Activated T-helper 9 cell treated with anti-CD3 and anti-CD28 coated beads, Interleukin-2, amount 50 U/mL, for 16 hours (primary cell): ENCODE measurements at places on chromosomes 1 and 21.

DNA sequence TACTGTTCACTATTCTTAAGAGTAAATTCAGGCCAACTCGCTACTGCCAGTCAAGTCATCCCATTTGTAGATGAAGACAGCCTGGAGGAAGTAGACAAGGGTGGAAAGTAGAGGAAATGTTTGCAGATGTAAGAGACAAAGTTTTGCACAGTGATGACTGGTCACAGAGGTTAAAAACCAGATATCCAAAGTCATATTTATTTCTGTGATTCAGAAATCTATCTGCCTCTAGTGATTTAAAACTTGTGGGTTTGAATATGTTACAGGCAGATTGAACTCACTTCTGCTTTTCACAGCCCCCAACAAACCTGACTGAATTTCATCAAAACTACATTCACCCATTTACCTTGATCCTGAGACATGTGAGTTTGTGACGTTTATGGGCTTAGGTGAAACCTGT is 484.7 kb upstream of the C1orf87 start:
- DNase-seq = no peak

- DNase-seq = no peak
Measured at GRCh38 chr1:47396671-47397196, 19.4 kb upstream of the FOXE3 start.

DNA sequence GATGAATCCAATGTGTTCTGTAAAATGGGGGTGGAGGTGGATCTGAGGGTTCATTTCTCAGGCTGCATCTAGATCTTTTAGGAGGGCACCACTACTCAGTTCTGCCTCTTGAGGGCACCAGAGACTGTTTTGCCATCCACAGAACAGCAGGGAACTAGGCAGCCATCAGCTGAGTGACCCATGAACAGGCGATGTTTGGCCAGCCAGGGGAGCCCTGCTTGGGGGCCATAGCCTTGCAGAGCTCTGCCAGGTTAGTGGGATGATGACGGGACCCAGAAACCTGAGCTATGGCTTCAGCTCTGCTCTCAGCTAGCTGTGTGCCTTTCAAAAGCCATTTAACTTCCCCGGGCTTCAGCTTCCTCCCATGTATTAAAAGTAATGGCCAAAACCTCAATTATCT is 13.4 kb upstream of the NOS1AP start:
- DNase-seq = no peak

DNA sequence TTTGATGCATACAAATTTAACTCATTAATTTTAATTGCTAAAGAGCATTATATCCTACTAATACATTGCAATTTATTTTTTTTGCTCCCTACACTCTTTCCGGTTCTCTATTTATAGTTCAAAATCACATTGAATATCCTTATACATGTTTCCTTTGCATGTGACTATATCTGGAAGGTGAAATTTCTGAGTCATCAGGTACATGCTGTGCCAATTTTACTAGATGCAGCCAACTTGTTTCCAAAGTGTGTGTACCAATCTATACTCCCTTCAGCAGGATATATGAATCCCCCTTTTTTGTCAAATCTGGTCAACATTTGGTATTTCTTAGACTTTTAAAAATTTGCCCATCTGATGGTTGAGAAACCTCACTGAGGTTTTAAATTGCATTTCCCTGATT is 602.9 kb upstream of the CAMK1G start:
- no peak for DNase-seq

DNA sequence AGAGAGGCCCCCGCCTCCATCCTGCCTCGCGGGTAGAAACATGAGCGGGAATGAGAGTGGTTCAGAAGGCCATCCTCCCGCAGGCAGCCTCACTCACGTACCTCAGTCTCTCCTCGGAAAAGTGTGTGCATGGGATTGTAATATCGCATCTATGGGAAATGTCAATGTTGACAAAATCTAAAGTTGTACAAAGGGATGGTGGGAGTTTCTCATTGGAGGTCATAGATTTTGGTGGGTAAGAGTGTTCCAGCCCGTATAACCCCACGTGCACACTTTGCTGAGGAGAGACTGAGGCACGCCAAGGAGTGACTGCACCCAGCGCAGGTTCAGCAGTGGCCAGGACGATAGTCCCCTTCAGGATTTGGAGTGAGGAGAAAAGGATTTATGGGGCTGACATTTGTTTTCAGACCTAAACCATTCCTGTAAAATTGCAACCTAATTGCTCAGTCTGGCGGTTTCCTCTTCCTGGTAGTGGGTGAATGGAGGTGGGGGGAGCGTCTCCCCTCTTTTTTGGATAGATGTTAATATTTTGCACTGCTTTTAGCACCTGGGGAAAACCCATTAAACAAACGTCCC is 59.6 kb downstream of the GALNT2 start:
- DNase-seq = no peak

- DNase-seq = no peak
Measured at GRCh38 chr1:205632669-205633169, 908 bp upstream of the ELK4 start.

DNA sequence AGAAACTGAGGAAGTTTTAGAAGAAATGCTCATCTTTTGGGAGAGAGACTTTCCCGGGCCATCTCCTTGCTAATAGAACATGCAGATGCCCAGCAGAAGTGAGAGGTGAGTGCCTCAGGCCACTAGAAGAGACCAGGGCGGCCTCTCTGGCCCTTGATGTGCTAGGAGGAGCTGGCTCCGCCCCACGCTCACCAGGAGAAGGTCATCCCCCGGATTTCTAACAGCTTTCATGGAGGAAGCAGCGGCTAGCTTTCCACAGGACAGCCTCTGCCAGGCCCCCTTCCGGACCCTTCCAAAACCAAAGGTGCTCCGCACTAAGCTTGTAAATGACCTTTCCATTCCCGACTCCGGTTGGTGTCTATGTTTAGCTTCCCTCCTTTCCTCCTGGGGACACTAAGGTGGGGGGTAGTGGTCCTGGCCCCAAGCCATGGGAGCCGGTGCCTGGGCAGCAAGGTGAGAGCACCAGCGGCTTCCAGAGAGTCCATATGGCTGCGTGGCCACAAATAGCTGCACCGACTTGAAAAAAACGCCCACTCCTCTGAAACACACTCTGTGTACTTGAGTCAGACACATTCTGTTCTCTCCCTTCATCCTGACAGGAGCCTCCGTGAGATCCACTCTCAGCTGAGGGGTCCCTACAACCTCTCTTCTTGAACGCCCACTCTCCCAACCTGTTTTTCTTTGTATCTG is 249.9 kb downstream of the TNR start:
- DNase-seq = no peak

DNA sequence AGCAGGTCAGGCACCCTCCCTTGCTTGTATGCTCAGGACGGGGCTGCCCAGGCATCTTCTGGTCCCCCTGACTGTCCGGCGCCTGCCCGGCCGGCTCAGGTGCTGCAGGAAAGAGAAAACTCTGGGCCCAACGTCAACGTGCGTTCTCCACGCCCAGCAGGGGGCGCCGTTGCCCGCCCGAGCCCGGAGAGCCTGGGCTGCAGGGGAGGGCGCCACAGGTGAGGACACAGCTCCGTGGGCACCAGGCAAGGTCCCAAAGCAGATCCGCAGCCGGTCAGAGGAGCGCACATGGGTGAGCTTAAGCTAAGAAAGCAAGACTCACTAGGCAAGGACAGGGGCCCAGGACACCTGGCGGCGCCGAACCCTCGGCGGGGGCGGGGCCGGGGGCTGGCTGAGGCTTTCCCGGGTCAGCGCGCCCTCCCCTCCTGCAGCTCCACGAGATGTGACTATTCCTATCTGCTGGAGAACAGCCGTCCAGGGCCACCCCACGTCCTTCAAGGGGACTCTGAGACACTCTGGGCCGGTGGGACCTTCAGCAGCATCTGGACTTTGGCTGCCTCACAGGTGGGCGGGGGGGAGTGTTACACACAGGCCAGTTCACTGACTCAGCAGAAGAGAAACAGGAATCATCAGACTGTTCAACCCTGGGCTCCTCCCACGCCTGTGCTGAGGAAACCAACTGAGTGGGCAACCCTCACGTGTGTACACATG is 29.3 kb downstream of the KRTAP10-1 start:
- peak; percentile 73 for DNase-seq

DNA sequence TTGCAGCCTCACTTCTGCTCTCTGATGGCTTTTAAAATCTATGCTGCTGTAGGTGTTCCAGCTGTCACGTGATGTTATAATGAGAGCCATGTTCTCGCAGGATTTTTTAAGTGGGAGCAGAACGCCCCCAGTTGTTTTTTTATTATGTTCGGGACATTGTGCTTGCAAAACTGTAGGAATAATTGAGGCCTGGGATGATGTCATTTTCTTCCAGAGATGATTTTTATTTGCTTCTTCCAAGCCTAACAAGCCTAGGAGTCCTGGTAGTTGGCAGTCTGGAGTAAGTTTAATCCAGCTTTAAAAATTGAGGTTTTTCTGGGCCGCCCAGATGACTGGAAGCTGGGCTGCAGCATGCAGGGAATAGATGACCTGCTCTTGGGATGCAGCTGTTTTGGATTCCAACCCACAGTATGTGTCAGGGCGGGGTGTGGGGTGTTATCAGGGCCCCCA is 34.6 kb upstream of the CHIT1 start:
- no peak for DNase-seq

- DNase-seq = no peak
Measured at GRCh38 chr21:41993744-41994143, 16.4 kb downstream of the ZBTB21 start.

DNA sequence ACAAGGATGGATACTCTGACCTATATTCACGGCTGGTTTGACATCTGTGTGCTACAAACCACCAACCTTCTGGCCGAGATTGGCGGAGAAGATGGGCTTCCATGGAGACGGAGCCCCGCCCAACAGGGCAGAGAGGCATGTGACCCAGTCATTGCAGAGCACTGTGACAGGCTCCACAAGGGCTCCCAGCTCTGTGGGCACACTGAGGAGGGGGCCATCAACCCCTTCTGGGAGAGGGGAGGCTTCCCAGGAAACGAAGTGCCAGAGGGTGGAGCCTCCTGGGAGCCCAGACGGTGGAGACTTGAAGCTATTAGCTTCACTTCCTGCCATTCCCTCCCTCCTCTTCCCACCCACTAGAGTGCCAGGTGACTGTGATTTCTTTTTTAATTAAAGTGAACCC is 71.6 kb upstream of the IFFO2 start:
- no peak for DNase-seq

DNA sequence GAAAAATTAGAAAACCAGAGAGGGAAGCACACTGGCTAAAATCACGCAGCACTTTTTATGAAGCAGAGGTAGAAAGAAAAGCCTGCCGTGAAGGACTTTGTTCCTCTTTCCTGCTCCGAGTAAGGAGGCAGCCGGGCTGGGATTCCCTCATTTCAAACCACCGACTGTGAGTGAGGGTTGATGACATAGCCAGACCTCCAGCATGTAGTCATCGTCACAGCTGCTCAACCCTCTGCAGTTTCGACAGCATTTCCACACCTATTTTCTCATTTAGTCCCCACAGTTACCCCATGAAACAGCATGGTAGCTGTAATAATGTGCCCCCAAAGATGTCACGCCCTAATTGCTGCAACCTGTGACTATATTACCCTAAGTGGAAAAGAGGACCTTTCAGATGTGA is 35.3 kb downstream of the FCRL5 start:
- no peak for DNase-seq

- DNase-seq = no peak
Measured at GRCh38 chr1:6409053-6409452, 10.7 kb downstream of the HES2 start.

DNA sequence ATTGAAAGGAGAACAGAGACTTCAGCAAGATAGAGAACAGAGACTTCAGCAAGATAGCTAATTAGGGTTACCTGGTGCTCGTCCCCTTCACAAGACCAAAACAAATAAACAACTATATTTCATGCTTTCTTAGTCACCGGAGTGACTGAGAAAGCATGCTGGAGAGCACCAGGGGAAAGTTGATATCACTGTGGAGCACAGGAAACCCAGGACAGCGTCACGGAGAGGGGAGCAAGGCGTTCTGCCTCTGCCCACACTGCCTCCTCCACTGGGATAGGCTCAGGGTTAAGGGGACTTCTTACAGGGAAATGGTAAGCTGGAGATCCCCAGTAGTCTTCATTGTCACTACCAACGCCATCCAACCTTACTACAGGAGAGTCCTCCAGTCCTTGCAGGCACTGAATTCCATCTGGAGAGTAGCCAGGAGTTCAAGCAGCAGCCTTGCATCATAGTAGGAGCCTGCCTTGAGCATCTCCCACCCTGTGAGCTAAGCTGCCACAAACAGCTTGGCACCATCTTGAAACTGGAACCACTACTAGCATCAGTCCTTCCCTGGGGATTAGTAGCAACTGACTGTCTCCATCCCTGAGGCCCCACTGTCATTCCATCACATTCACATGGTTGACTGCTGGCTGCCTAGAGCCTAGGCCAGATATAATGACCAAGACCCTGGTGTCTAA is 239.4 kb downstream of the PLPP3 start:
- DNase-seq = no peak

DNA sequence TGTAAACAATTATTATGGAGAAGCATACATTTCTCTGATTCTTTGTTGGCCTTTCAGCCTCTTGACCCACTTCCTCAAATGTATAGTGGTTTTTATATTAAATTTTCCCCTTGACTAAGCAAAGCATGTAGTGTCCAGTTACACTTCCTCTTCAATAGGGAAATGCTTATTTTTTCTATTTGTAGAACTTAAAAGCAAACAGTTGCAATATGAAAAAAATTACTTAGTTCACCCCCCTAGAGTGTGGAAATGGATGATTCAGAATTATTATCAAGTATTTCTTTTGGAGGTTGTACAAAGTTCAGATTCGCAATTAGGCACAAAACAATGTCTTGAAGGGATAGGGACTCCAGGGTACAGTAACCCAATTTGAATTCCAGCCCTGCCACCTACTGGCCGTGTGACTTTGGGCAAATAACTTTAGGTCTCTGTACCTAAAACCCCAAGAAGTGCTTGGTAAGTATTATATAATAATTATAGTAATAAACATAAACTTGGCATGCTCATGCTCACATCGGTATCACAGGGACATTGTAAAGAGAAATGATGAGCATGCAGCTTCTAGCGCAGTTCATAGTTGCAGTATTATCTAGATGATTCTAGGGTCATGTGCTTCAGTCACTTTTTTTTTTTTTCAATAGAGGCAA is 28.6 kb upstream of the IFNGR2 start:
- DNase-seq = peak; percentile 27

- DNase-seq = no peak
Measured at GRCh38 chr21:29301691-29302090, 3.0 kb downstream of the BACH1 start.

DNA sequence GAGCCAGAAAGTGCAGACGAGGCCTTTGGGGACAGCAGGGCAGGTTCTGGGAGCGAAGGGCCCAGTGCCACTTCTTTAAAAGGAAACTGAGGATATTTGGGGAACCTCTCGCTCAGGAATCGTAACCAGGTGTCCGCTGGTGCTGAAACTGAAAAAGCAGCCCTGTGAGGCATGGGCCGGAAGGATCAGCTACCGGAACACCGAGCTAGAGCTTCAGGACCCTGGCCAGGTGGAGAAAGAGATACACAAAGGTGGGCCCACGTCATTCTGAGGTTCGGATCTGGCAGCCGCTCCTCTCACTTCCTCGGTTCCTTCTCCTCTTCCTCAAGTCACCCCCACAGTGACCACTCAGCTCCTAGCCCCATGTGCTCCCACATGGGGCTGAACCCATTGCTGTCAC is 18.1 kb downstream of the MX2 start:
- no peak for DNase-seq
